Dermis microvascular lymphatic vessel endothelial cell (primary cell): ENCODE measurements at places on chromosomes 3 and 15. TPM values are rescaled to one million over a fixed set of nuclear protein-coding genes. Genes with fewer than 3 reads are reported as not detected.

The IL17RE gene
- total RNA-seq, result 0.13 TPM in 2 replicates

The RAB27A gene
- 6.2 and 6.8 TPM in 2 replicates for total RNA-seq

The MYL3 gene
- 0.13 TPM in 1 of 2 replicates, not detected in the other for total RNA-seq

The NANOGP8 gene
- not detected in 2 replicates for total RNA-seq

The P2RY12 gene
- not detected in 2 replicates for total RNA-seq

The CADPS gene
- total RNA-seq, result not detected in 2 replicates

The ANKRD34C gene
- not detected in 2 replicates for total RNA-seq

The PHC3 gene
- total RNA-seq, result 9.6 and 16.8 TPM in 2 replicates

The GOLGA6A gene
- not detected in 2 replicates for total RNA-seq

The SLC51B gene
- total RNA-seq, result not detected in 2 replicates

The SPTBN5 gene
- 0.63 and 2.7 TPM in 2 replicates for total RNA-seq

The ARRDC4 gene
- total RNA-seq, result 0.90 and 1.6 TPM in 2 replicates

The FOXL2NB gene
- under 0.01 TPM in 1 of 2 replicates, not detected in the other for total RNA-seq

The IL12A gene
- 0.13 TPM in 1 of 2 replicates, not detected in the other for total RNA-seq

The CLDN1 gene
- 0.13 and 0.63 TPM in 2 replicates for total RNA-seq

The MED12L gene
- total RNA-seq, result 0.13 TPM in 2 replicates

The SEMA5B gene
- total RNA-seq, result under 0.01 and 0.13 TPM in 2 replicates

The FOXB1 gene
- total RNA-seq, result not detected in 2 replicates
